Tibial nerve (tissue), 4 donors: ENCODE measurements at places on chromosomes 11 and 22. TPM values are rescaled to one million over a fixed set of nuclear protein-coding genes. Genes with fewer than 3 reads are reported as not detected.
A peak's percentile ranks its signal among the peaks of the same experiment; 100 is the strongest.

DNA sequence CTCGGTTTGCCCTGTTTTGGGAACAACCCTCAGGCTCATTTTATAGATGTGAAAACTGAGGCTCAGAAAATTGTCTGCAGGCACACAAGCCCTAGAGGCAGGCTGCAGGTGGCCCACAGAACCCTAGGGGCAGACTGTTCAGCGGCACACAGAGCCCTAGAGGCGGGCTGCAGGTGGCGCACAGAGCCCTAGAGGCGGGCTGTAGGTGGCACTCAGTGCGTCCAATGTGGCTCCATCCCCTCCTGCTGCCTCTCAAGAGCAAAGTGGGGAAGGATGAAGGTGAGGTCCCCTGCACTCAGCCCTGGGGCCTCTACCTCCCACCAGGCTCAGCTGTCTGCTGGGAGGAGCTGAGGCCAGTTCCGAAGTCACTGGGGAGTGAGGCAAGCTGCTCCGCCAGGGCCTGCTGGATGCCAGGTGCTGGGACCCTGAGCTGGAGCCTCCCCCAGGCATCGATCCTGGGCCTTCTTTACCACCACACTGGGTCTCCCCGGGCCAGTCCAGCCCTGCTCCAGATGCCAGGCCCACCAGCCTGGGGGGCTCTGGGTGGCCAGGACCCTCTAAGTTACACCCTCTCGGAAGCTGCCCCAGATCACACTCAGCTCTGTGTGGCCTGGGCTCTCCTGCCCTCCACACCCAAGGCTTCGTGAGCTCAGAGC, 2.3 kb downstream of the ACY3 start:
- no peaks in the 10 kb centered on the region for H3K36me3 ChIP-seq
- no peak overlapping the region for H3K27ac ChIP-seq
- no peaks in the 10 kb centered on the region for H3K27me3 ChIP-seq

GRCh38 chr22:48908547-48908946, 919.1 kb downstream of the BRD1 start:
- H3K4me1 ChIP-seq: no peaks in the 10 kb centered on the region
- H3K27ac ChIP-seq: no peak overlapping the region
- no peak overlapping the region for H3K4me3 ChIP-seq
- no peaks in the 10 kb centered on the region for H3K36me3 ChIP-seq

DNA sequence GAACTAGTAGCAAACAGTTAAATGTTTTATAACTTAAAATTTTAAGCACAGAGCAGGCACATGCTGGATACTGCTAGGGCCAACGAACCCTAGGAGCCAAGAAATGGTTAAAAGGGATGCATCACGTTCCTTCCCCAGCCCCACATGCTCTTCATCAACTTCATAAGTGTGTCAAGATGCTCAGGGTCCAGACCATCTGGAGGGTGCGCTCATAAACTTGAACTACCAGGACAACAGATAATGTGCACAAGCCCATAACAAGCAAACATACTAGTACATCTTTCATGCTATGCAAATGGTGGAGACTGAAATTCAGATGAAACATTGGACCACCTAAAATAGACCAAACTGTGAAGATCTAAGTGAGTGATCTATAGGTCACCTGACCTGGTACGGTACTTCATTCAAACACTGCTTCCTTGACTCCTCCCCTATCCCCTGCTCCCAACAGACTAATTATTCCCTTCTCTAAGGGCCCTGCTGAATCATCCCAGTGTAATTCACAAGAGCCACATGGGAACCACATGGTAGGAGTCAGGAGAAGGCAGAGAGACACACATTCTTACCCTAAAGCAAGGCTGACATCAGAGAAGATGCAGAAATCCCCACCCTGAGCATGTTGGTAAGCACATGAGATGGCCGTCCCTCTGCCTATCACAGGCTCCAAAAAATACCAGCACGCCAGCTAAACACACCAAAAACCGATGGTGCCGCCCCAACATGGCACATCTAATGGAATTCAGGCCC, 83.9 kb downstream of the ETS1 start:
- DNase-seq: no peak
- H3K27ac ChIP-seq: peak overlapping the region; percentile 8
- no peaks in the 10 kb centered on the region for H3K27me3 ChIP-seq
- peaks cover 80% of the 10 kb centered on the region for H3K4me1 ChIP-seq

DNA sequence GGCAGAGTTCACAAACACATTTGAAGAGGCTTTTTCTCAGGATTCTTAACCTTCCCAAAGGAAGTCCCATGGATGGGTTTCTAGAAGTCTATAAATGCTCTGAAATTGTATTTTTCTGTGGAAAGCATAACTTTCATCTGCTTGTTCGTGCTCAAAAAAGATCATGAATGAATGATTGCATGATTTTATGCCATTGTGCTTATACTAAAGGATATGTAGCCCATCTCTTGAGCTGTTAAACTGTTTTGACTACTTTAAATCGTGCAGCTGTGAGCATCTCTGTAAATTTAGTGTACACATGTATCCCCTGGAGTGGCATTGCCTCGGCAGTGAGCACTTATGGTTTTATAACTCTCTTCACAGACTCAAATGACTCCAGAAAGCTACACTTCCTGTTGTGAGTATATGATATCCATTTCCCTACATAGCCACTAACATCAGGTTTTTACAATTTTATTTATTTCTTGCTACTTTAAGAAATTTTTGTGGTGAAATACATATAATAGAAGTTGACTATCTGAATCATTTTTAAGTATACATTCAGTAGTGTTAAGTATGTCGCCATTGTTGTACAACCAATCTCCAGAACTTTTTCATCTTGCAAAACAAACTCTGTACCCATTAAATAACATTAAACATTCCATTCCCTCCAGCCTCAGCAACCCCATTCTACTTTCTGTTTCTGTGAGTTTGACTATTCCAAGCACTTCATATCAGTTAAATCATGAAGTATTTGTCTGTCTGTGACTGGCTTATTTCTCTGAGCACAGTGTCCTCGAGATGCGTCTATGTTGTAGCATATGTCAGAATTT, 8.0 kb downstream of the NEAT1 start:
- peaks cover 82% of the 10 kb centered on the region for H3K4me1 ChIP-seq
- H3K27ac ChIP-seq: peak overlapping the region; percentile 52
- H3K36me3 ChIP-seq: no peaks in the 10 kb centered on the region

DNA sequence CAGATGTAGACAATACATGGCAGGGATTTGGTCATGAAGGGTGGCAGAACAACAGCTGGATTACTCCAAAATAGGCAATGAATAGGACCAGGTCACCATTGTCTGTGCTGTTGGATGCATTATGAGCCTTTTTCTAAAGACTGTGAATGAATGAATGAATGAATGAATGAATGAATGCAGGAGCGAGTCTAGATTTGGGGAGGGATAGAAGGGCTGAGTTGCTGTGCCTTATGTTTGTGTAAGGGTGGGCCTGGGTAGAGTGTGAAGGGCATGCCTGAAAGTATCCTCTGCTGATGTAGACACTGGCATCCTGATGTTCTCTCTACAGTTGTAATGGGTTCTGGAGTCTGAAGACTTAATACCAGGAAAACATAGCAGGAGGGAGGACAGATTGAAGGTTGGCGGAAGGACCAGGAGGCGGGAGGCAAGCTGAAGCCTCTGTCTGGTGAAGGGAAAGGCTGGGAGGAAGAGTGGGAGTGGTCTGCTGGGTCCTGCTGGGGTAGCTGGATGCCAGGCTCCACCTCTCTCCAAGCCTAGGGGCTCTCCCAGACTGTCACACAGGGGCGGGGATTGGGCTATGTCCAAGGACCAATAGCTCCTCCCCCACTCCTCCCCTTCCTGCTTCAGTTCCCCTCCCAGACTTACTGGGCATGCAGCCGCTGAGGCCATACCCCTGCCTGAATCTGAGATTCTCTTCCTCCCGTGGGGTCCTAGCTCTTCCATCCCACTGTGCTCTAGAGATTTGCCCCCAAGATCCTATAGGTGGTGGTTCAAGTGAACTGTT, 4.8 kb downstream of the TRIM3 start:
- peak overlapping the region; percentile 62 for H3K27ac ChIP-seq
- H3K27me3 ChIP-seq: no peaks in the 10 kb centered on the region
- DNase-seq: peak; percentile 76
- no peak overlapping the region for H3K4me3 ChIP-seq

- H3K4me3 ChIP-seq: no peak overlapping the region
- H3K27ac ChIP-seq: no peak overlapping the region
- peaks cover 22% of the 10 kb centered on the region for H3K4me1 ChIP-seq
- H3K36me3 ChIP-seq: no peaks in the 10 kb centered on the region
- no peak for DNase-seq
These were observed 3.9 kb upstream of the RANBP1 start for GRCh38 chr22:20111689-20112622.

- no peaks in the 10 kb centered on the region for H3K27me3 ChIP-seq
- H3K4me1 ChIP-seq: no peaks in the 10 kb centered on the region
- no peak for DNase-seq
- H3K27ac ChIP-seq: no peak overlapping the region
These were observed 916.8 kb downstream of the METTL15 start for GRCh38 chr11:29025001-29025400.

- H3K36me3 ChIP-seq: no peaks in the 10 kb centered on the region
- no peak overlapping the region for H3K4me3 ChIP-seq
- DNase-seq: no peak
- H3K27me3 ChIP-seq: no peaks in the 10 kb centered on the region
- peak overlapping the region; percentile 37 for H3K27ac ChIP-seq
- no peaks in the 10 kb centered on the region for H3K4me1 ChIP-seq
These were observed 78.3 kb downstream of the MICAL3 start for GRCh38 chr22:17945888-17946648.

The ABCC8 gene
- total RNA-seq: 6.0 TPM

The MS4A15 gene
- not detected for total RNA-seq

The BIRC2 gene
- total RNA-seq: 57.9 TPM

The THAP7 gene
- 48.3 TPM for total RNA-seq

The CASP5 gene
- 0.30 TPM for total RNA-seq

The KCNE3 gene
- total RNA-seq: 5.7 TPM

The YWHAH gene
- 66.3 TPM for total RNA-seq
